ENCODE measurements at places on chromosomes 16 and 17.

GRCh38 chr17:76219670-76220383 lies 20.5 kb downstream of the RNF157 start:
- no peak for DNase-seq

GRCh38 chr17:69597898-69598692 lies 183.6 kb downstream of the MAP2K6 start:
- no peak for DNase-seq

DNA sequence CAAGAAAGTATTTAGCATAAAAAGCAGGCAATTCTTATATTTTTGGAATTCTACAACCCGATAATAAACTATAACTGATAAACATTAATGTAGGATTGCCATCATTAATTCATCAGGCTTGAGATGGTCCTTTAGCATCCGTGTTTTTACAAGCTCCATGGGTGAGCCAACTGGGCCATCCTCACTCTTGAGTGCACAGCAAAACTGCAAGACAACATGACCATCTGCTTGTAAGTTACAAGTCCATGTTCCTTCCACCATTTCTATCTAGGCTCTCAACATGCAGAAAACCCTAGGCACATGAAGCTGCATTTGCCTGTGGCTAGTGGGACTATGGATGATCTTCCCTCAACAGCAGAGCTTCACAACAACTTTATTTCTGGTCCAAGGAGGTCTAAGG lies 40.1 kb downstream of the ADAMTS18 start:
- DNase-seq = no peak

- no peak for DNase-seq
Measured at GRCh38 chr16:54291656-54292487, 5.3 kb upstream of the IRX3 start.

GRCh38 chr17:1953831-1954230 lies 71.3 kb downstream of the RTN4RL1 start:
- DNase-seq = no peak

DNA sequence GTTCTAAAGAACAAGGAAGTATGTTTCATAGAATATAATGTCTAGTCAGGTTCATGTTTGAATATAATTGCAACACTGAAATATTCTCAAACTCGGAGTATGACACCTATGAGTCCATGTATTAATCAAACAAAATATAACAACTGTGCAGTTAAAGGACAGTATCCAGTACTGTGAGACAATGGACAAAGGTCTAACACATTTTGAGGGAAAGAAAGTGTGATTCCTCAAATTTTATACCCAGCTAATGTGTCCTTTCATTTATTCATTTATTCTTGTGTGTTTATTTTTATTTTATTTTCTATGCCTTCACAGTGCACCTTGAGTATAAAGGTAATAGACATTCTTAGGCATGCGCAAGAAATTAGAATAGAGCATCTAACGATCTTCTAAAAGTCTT lies 401.0 kb upstream of the ZFHX3 start:
- DNase-seq = no peak

GRCh38 chr17:70375406-70375805 lies 206.1 kb downstream of the KCNJ2 start:
- DNase-seq = no peak

- no peak for DNase-seq
Measured at GRCh38 chr17:68314916-68315535, 23.7 kb downstream of the ARSG start.
